Endodermal cell (in vitro differentiated cells): ENCODE measurements at places on chromosomes 6 and 20. TPM values are rescaled to one million over a fixed set of nuclear protein-coding genes. Genes with fewer than 3 reads are reported as not detected.

APOBEC2 gene
- total RNA-seq = not detected in 3 replicates

GFRA4 gene
- total RNA-seq = not detected in 3 replicates

- DNase-seq = no peak
Observed at GRCh38 chr20:56285496-56285895, 37.0 kb downstream of the MC3R start.

DNA sequence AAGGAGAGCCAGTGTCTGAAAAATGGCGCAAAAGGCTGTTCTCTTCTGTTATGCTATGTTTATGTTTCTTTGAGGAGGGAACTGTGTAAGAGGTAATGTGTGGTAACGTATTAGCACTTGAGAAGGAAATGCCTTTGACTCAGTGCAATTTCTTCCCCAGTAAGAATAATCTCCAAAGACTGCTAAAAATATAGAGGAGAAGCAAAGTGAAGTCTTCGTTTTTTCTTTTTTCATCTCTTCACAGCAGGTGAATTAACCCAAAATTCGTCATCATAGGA, 47.1 kb upstream of the IFNGR1 start:
- no peak for DNase-seq

CRISP3 gene
- total RNA-seq = not detected in 3 replicates

- peak; percentile 72 for DNase-seq
Observed at GRCh38 chr6:14638906-14639761, 521.6 kb downstream of the CD83 start.

- DNase-seq = no peak
Observed at GRCh38 chr6:163775313-163775712, 360.8 kb downstream of the QKI start.

ANGPT4 gene
- total RNA-seq = 0.23 and 0.51 TPM in 2 replicates

DNA sequence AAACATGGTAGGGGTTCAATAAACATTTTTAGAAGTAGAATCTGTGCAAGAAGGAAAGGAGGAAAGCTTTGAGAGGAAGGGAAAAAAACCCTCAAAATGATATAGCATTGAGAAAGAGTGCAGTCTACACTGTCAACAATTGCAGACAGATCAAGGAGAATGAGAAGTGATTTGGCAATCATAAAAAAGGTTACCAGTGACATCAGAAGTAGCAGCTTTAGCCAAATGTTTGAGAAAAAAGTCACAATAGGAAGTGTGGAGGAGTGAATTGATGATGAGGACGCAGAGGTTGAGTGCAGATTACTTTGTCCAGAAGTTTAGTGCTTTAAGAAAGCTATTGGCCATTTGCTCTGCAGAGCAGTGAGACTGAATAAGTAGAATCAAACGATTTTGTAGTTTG, 155.0 kb downstream of the GJA1 start:
- no peak for DNase-seq

EGFL8 gene
- total RNA-seq = 30.6 and 39.6 TPM in 2 replicates

COX4I2 gene
- not detected in 2 replicates for total RNA-seq

PNPLA1 gene
- total RNA-seq = not detected in 2 replicates
